ENCODE measurements at places on chromosomes 16 and 17.

DNA sequence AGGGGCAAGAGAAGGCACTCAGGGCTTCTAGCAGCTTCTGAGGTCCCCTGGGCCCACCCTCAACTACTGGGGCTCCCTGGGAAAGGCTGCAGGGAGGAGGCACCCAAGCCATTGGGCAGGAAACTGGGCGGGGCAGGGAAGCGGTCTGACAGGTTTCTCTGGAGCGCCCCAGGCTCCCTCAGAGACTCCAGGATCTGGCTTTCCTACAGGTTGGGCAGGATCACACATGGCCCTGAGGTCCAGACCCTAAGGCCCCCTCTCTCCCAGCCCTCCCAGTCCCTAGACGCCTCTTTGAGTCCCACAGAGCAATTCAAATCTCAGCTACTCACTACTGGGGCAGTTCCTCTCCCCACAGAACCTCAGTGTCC lies 14.3 kb downstream of the JUP start:
- no peak for DNase-seq

DNA sequence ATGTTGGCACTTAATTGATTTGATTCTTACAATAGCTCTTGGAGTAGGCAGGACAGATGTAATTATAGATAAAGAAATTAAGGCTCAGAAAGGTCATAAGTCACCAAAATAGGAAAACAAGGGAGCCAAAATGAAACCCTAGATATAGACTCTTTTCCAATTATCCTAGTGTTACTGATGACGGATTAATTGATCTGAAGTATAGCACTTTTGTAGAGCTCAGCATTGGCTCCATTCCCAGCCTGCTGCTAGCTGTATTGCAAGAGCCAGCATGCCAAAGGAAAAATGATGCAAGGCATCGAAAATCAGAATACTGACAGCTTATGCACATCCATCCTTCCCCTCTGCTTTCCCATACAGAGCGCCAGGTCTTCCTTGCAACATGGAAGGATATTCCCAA lies 21.6 kb upstream of the RASL10B start:
- DNase-seq, result no peak

DNA sequence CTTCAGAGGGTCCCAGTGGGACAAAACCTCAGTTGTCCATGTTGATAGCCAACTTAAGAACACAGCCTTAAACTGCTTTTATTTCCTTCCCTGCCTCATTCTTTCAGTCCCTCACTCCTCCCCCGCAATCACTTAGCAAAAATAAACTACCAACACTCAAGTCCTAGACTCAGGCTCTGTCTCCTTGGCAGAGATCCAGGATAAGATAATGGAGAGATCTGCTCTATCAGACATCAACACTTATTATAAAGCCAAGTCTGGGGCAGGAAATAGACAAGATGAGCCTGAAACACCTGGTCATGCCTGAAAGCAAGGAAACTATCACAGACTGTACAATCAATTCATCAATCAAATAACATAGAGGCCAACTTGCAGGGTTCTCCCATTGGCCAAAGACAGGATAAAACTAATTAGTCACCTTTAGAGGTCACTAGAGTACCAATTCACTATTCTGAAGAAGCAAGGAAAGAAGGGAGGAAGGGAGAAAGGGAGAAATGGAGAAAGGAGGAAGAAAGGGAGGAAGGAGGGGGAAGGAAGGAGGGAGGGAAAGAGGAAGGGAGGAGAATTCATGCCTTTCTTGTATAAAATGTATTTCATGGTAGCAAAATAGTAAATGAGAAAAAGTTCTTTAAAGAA lies 15.7 kb downstream of the HYDIN start:
- DNase-seq, result no peak

- DNase-seq, result no peak
Measured at GRCh38 chr16:65532258-65532657, 410.4 kb upstream of the CDH11 start.

- DNase-seq, result no peak
Measured at GRCh38 chr17:78132084-78132676, 1.6 kb downstream of the TMC8 start.

DNA sequence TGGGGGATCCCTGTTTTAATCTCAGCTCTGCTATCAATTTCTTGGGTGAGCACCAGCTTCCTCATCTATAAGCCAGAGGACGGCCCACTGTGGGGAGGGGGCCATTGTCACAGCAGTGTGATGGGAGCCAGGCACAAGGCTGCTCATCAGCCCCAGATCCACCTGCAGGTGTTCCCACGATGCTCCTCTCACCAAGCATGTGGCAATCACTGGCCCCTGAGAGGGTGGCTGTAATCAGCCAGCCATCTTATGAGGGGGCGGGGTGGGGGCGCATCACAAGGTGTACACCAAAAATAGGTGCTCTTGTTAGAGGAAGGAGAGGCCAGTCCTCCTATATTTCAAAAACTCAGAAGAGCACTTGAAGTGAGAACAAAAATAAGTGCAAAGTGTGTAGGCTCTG lies 31.2 kb downstream of the HNF1B start:
- DNase-seq, result no peak

DNA sequence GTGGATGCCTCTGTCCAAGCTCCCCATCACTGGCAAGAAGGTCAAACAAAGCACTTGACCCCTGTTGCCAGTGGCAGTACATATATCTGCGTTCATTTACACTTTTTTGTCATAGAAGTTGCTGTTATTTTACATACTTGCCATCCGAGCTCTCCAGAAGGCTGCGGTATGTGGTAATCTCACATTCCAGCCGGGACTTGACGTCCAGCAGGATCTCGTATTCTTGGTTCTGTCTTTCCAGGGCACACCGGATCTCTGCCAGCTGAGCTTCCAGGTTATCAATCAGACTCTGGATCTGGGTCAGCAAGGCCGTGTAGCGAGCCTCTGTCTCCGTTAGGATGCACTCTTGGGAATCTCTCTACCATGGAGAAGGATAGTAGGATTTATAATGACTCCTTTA lies 6.6 kb downstream of the KRT39 start:
- no peak for DNase-seq

- DNase-seq, result no peak
Measured at GRCh38 chr17:67051155-67051538, 6.8 kb downstream of the CACNG1 start.

- no peak for DNase-seq
Measured at GRCh38 chr17:15965528-15965927, 20.6 kb downstream of the ADORA2B start.

DNA sequence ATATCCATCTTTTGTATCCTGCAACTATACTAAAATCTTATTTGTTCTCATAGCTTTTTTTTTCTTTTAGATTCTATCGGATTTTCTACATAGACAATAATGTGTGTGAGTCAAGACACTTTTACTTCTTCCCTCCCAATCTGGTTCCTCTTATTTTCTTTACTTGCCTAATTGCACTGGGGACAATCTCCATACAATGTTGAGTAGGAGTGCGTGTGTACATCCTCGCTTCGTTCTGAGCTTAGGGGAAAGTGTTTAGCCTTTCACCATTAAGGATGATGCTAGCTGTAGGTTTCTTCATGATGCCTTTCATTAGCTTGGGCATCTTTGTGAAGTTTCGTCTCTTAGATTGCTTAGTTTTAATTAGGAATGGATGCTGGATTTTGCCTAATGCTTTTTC lies 2.9 kb downstream of the SPATA32 start:
- DNase-seq, result no peak

- DNase-seq, result no peak
Measured at GRCh38 chr16:85166699-85167588, 54.7 kb upstream of the CIBAR2 start.

- DNase-seq, result no peak
Measured at GRCh38 chr16:68744744-68745280, 7.7 kb downstream of the CDH1 start.

DNA sequence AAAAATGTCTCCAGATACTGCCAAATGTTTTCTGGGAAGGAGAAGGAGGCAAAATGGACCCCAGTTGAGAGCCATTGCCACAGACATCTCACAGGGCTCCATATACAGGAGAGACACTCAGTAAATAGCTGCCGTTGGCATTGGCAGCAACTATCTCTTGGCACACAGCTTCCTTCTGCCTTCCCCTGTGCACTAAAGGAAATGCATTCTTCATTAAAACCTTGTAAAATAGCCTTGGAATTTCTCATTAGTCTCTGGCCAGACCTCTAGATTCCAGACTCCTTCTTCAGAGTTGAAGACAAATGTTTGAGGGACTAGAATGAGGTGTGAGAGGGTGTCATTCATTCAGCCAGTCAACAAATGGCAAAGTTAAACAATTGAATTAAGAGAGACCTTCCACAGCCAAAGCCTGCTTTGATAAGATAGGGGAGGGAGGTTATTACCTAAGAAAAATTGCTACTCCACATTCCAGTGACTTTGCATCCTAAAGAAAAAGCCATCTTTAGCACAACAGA lies 223.9 kb upstream of the HS3ST3A1 start:
- DNase-seq, result no peak

DNA sequence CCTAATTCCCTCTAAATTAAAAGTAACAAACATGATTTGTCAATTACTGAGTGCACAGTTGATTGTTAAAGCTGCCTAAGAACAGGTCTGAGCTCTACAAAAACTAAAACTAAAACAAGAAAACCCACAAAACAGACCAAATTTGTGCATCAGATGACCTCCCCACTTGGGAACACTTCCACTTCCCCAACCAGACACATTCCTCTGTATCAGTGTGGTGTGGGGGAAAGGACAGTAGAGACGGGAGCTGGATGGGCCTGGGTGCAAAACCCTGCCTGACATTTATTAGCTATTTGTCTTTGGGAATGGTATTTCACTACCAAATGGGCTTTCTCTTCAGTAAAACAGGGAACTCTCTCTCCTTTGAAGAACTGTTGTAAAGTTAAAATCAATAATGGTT lies 29.8 kb downstream of the STAT3 start:
- no peak for DNase-seq

- DNase-seq, result no peak
Measured at GRCh38 chr16:69443927-69444631, 19.7 kb downstream of the CYB5B start.

DNA sequence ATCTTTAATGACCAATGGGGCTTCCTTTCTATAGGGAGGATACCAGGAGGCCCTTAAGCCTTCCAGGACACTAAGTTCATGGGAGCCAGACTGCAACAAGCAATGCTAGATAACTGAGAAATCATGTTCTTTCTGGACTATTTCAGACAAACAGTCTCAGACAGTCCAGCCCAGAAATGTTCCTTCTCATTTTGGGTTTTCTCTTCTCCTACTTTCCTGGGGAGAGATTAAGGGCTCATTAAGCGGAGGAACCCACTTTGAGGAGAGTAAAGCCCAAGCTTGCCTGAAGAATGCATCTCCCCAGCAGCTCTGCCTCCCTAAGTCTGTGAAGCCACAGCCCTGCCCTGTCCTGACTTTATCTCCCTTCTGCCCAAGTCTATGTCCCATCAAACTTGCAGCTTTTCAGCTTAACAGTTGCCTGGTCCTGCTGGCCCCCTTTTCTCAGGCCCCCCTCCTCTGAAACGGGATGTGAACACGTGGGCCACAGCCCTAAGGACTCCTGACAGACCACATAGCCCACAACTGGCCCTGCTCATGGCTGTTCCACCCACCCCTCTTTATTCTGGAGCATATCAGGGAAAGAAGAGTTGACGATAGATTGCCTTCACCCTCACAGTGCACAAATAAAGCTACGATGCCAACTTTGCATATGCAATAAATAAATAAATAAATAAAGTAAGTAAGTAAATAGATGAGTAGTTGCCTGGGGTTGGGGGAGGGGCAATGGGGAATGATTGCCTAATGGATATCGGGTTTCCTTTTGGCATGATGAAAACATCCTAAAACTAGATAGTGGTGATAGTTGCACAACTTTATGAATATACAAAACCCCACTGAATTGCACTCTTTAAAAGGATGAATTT lies 111.0 kb downstream of the N4BP1 start:
- no peak for DNase-seq

- no peak for DNase-seq
Measured at GRCh38 chr17:41284546-41284945, 9.0 kb downstream of the KRTAP9-7 start.

GRCh38 chr16:50665128-50665878 lies 15.8 kb downstream of the SNX20 start:
- DNase-seq, result no peak

- DNase-seq, result no peak
Measured at GRCh38 chr17:67359960-67360791, 6.2 kb downstream of the PSMD12 start.

DNA sequence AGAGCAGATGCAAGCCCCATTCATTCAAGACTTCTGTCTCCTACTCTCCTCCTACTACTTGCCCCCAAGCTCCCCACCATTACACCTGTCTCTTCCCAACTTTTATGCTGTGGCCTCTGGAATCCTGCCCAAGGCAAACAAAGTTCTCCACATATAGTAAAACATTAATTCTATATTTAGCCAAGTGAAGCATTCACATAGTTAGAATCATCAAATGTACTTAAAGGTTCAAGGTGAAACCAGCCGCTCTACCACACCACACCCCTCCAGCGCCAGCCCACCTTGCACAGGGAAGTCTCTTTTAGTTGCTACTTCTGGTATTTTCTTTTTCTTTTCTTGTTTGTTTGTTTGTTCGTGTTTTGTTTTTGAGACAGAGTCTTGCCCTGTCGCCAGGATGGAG lies 25.4 kb upstream of the GUCY2D start:
- no peak for DNase-seq

GRCh38 chr17:63171428-63172393 lies 205.7 kb downstream of the TANC2 start:
- DNase-seq, result no peak

GRCh38 chr16:69188716-69189115 lies 1.8 kb downstream of the SNTB2 start:
- no peak for DNase-seq

DNA sequence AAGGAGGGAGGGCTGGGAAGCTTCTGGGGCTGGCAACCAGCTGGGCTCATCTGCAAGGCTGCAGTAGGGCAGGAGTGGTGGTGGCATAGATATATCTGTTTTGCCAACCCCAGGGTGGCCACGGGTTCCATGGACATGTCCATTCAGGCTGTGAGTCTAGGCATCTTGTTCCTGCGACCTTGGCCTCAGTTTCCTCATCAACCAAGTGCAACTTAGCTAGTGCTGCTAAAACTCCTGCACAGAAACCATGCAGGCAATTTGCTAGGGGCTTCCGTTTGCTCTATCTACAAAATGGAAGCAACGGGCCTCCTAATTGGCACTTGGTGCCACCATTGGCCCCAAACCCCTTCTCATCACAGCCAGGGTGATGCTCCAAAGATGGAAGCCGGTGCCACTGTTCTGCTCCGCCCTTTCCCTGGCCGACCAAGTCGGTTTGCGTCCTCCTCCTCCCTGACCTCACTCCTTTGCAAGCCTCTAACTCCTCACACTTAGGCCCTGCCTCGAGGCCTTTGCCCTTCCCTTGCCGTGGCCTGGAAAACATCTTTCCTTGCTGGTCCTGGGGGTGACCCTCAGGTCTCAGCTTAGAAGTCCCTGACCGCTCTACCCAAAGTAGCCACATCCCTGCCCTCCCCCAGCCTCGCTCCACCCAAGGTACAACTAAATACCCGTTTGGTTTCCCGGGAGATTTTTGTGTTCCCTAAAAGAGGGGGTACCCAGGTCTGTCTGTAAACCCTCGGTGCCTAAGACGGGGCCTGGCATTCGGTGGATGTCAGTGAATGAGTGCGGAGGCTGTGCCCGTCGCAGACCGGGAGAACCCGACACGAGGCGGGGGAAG lies 1.2 kb downstream of the SREBF1 start:
- DNase-seq, result no peak

DNA sequence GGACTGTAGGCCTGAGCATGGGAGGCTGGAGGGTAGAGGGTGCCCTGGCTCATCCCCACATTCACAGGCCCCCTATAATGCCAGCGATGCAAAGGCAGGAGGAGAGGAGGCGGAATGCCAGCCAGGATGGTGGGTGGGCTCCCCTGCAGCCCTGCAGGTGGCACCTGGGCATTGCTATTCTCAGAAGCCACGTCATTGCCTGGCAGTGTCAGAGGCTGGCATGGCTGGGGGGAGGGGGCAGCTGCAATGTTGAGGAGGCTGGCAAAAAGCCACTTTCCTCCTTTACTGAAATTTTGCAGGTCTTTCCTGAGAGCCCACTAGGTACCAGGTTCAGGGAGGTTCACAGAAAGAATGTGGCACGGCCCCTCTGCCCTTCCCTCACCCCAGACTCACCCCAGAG lies 36.2 kb downstream of the RAB11FIP4 start:
- no peak for DNase-seq

All from cerebellar nuclear complex (tissue), 1 donor.